Adrenal gland (tissue), 19 donors: ENCODE measurements at places on chromosomes 4 and X. TPM values are rescaled to one million over a fixed set of nuclear protein-coding genes. Genes with fewer than 3 reads are reported as not detected.

DNA sequence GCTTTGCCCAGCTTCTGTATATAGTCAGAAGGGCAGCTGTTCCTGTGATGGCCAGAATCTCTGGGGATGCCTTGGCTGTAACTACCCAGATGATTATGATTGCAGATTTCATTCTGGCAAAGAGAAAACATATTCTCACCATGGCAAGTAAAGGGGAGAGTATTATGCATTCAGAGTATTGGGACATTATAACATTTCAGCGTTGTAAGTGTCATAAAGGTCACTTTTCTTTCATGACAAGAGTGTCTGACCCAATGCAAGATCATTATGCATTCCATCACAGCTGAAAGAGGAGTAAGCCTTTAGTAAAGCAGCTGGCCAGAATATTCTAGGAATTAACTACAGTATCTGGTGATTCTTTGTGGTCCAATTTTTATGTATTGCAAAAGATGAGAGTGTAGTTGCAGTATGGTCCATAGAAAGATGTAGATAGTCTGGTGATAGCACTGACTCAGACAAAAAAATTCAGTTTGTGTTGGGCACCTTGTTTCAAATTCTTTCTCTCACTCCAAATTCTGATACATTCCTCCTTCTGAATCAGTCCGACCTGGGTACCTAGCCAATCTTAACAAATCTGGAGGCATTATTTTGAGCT is 2366.3 kb downstream of the PCDH7 start:
- no peaks in the 10 kb centered on the region for H3K36me3 ChIP-seq
- no peak overlapping the region for H3K4me3 ChIP-seq

MAGEA1 gene
- total RNA-seq, result not detected

GAGE1 gene
- total RNA-seq, result not detected

PITX2 gene
- total RNA-seq, result not detected

- H3K4me3 ChIP-seq, result no peak overlapping the region
- H3K4me1 ChIP-seq, result no peaks in the 10 kb centered on the region
- no peaks in the 10 kb centered on the region for H3K36me3 ChIP-seq
- H3K27me3 ChIP-seq, result no peaks in the 10 kb centered on the region
- no peak overlapping the region for H3K27ac ChIP-seq
Measured at GRCh38 chr4:129603241-129603931, 507.4 kb downstream of the C4orf33 start.

DNA sequence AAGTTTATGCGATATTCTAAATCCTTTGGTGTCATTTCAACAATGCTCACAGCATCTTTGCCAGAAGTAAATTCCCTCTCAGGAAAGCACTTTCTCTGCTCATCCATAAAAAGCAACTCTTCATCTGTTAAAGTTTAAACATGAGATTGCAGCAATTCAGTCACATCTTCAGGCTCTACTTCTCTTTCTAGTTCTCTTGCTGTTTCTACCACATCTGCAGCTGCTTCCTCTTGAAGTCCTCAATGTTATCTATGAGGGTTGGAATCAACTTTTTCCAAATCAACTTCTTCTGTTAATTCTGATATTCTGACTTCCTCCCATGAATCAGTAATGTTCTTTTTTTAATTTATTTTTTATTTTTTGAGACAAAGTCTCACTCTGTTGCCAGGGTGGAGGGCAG is 100.9 kb downstream of the LCORL start:
- no peak overlapping the region for H3K4me3 ChIP-seq
- H3K27me3 ChIP-seq, result no peaks in the 10 kb centered on the region
- no peaks in the 10 kb centered on the region for H3K36me3 ChIP-seq
